ENCODE measurements at places on chromosomes 5 and 9.
A peak's percentile ranks its signal among the peaks of the same experiment; 100 is the strongest.

DNA sequence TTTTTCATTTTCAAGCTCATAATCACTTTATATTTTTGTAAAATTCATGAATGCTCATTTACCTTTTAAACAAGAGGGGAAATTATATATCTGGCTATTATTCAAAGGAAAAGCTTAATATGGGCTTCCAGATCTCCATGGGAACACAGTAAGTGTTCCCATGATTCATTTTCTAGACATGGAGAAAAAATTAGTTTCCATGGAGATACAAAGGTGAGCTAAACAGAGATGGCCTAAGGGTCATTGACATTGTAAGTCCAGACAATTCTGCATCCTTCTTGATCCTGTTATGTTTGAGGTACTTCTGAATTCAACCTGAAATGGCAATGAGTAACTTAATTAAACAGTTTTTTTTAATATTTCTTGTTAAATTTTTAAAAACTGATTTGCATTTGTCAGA is 341.4 kb upstream of the PRR16 start:
- no peak for DNase-seq

GRCh38 chr9:93397661-93398373 is 53.7 kb upstream of the FAM120A start:
- DNase-seq = no peak

GRCh38 chr9:94911211-94911610 is 184.7 kb downstream of the AOPEP start:
- DNase-seq = no peak

DNA sequence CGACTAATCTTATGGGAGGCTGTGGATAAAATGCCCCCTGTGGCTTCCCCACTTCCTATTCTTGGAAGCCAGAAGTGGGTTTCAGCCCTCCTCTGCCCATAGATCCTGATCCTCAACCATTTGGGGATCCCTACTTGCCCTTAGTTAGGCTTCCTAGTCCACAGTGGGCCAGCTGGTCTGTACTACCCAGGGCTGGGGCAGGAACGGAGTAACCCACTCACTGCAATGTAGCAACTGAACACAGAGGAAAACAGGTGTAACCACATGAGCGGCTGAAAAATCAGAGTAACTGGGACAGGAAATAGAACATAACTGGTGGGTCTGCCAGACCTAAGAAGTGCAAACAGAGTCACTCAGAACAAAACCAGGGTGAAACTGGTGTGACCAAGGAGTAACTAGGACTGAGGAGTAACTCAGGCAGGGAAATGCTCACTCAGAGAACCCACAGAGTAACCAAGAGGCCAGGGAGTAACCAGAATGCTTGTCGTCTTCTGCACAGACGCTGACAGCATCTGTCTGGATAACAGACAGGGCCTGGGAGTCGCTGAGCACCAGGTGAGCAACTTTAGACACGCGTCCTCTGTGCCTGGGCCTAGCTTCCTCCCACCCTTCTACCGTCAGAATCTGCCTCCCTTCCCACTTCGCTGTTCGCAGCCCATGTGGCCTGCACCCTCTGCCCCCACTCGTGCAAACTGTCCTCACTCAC is 1.0 kb downstream of the AQP3 start:
- peak; percentile 51 for DNase-seq

- DNase-seq = no peak
These were observed 230.8 kb downstream of the ZNF608 start for GRCh38 chr5:124515497-124516245.

GRCh38 chr5:135451581-135452320 is 400 bp downstream of the TIFAB start:
- DNase-seq = no peak

GRCh38 chr9:3436629-3437420 is 89.0 kb downstream of the RFX3 start:
- no peak for DNase-seq

- DNase-seq = no peak
These were observed 28.3 kb upstream of the NDFIP1 start for GRCh38 chr5:142080248-142080647.

DNA sequence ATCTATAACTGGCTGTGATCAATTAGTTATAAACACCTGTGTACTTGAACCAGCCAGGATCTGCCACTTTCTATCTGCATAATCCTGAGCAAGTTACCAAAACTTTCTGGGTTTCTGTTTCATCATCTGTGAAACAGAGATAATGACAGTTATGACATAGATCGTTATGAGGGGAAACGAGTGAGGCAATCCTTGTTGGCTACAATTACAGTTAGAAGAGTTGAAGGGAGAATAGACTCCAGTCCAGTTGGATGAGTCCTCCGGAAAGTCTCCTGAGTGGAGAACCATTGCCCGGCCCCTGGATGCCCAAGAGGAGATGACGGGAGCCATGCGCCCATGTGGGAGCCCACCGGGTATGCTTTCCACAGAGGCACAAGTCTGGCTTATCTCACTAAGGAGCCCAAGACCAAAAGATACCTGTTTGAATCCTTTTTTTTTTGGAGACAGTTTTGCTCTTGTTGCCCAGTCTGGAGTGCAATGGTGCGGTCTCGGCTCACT is 4.5 kb downstream of the PDE6A start:
- DNase-seq = no peak

DNA sequence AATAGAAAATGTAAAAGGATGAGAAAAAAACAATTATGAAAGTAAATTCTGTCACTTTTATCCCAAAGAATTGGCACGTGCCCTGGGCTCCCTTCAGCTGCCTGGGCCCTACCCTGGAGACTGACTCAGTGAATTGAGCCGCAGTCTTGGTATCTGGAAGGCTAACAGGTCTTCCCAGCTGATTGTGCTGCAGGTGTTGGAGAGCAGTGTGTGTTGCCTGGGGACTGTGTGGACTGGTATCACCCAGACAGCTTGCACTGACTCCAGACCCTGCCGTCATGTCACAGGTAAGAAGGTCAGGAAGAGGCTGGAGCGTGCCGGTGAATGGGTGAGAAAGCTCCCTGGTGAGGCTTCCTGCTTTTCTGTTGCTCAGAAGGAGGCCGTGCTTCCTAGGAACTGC is 83.3 kb downstream of the AOPEP start:
- DNase-seq = no peak

DNA sequence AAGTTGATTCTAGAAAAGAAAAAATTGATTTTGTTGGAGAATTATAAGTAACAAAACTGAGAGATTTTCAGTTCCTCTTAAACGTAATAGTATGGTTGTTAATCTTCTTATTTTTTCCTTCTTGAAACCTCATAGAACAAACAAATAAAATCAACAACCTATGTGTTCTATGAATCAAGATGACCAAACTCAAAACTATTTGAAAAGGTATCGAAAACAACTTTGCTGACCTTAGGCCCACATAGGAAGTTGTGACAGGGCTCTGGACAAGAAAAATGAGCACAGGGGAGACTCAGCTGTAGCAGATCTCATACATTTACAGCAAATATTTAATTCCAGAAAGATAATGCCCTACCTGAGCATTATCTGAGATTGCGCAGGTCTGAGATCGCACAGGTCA is 169.4 kb upstream of the CCNH start:
- no peak for DNase-seq

GRCh38 chr5:2381070-2381469 is 370.4 kb downstream of the IRX2 start:
- no peak for DNase-seq

- no peak for DNase-seq
These were observed 103.0 kb downstream of the NPR3 start for GRCh38 chr5:32814141-32814540.

GRCh38 chr9:36550135-36550534 is 22.6 kb upstream of the MELK start:
- no peak for DNase-seq

- no peak for DNase-seq
These were observed 109.4 kb downstream of the CCDC192 start for GRCh38 chr5:127812570-127812969.
